Activated CD4-positive, alpha-beta T cell treated with anti-CD3 and anti-CD28 coated beads, Interleukin-2, amount 10 ng/mL, durations not matched to agents 7 days and 5 days (primary cell): ENCODE measurements at places on chromosomes 4 and X.

DNA sequence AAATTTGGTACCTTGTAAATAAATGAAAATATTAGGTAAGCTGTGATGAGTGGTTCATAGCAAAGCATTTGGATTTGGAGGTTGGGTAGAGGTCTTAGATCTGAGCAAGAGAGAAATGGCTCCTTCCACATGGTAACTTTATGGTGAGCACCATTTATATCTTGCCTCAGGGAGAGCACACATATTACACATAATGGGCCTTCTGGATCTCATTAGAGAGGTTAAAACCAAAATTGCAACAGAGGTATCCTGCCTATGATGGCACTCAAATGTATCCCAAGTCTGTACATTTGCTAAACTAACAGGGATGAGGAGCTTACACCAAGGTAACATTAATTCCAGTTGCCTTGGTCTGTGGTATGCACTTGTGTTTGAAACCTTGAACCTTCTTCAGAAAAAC, 87.1 kb upstream of the PUDP start:
- no peaks in the 10 kb centered on the region for H3K27me3 ChIP-seq
- H3K4me1 ChIP-seq = no peaks in the 10 kb centered on the region
- no peak overlapping the region for H3K4me3 ChIP-seq

DNA sequence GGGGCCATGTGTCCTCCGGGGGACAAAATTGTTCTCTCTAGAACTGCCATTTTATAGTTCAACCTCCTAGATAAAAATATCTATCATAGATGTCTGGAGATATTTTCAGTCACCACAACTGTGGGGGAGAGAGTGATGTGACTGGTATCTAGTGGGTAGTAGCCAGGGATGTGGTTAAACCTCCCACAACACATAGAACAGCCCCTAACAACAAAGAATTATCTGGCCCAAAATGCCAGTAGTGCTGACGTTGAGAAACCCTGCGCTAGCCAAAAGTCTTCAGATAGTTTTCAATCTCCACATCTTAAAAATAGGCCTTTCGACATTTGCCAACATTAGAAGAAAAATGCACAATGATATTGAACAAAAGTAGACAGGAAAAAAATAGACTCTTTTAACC, 19.0 kb upstream of the SUPT20HL2 start:
- peaks cover 6% of the 10 kb centered on the region for H3K27me3 ChIP-seq
- DNase-seq = no peak
- no peaks in the 10 kb centered on the region for H3K4me1 ChIP-seq
- H3K27ac ChIP-seq = no peak overlapping the region
- no peak overlapping the region for H3K4me3 ChIP-seq

GRCh38 chr4:73613130-73613529, 7.1 kb downstream of the RASSF6 start:
- H3K27ac ChIP-seq = no peak overlapping the region
- peaks cover under 1% of the 10 kb centered on the region for H3K4me1 ChIP-seq
- DNase-seq = no peak
- H3K27me3 ChIP-seq = peaks cover 15% of the 10 kb centered on the region

- DNase-seq = peak; percentile 47
- H3K4me3 ChIP-seq = peak overlapping the region; percentile 93
- H3K36me3 ChIP-seq = peaks cover 3% of the 10 kb centered on the region
Observed at GRCh38 chrX:119605464-119606279, 552 bp downstream of the NKRF start.

- H3K27ac ChIP-seq = no peak overlapping the region
- no peak for DNase-seq
- H3K4me3 ChIP-seq = no peak overlapping the region
- H3K4me1 ChIP-seq = no peaks in the 10 kb centered on the region
- no peaks in the 10 kb centered on the region for H3K27me3 ChIP-seq
- H3K36me3 ChIP-seq = no peaks in the 10 kb centered on the region
Observed at GRCh38 chr4:176031922-176032321, 33.7 kb upstream of the WDR17 start.

- H3K4me1 ChIP-seq = peaks cover 28% of the 10 kb centered on the region
- DNase-seq = no peak
- no peak overlapping the region for H3K27ac ChIP-seq
- peaks cover 17% of the 10 kb centered on the region for H3K36me3 ChIP-seq
- no peaks in the 10 kb centered on the region for H3K27me3 ChIP-seq
Observed at GRCh38 chr4:98508829-98509598, 149.4 kb downstream of the TSPAN5 start.

DNA sequence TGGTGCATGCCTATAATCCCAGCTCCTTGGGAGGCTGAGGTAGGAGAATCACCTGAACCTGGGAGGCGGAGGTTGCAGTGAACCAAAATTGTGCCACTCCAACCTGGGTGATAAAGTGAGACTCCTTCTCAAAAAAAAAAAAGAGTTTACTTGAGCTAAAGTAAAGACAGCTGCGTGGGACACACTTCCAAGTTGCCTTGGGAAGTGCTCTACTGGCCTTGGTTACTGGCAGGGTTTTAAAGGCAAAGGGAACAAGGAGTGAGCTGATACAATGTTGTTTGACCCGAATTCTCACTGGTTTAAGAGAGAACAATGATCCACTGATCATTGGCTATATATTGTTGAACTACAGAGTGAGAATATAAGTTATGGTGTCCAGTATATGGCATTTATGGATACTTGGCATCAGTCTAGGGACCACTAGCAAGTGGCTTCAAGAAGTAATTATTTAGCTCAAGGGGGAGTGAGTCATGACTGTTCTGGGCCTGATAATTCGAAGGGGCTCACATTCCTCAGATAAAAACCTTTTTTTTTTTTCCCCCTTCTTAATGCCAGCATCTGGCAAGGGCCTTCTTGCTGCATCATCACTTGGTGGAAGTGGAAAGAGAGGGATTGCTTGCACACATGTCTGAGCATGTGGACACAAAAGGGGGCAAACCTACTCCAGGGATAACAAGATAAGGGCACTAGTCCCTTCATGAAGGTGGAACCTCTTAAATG, 32.3 kb downstream of the GRK4 start:
- H3K4me3 ChIP-seq = no peak overlapping the region
- H3K4me1 ChIP-seq = no peaks in the 10 kb centered on the region
- H3K36me3 ChIP-seq = no peaks in the 10 kb centered on the region
- no peak overlapping the region for H3K27ac ChIP-seq
- DNase-seq = no peak

GRCh38 chr4:123884922-123885321, 488.3 kb downstream of the SPRY1 start:
- no peak for DNase-seq
- H3K36me3 ChIP-seq = no peaks in the 10 kb centered on the region
- no peaks in the 10 kb centered on the region for H3K4me1 ChIP-seq
- H3K27ac ChIP-seq = no peak overlapping the region
- no peaks in the 10 kb centered on the region for H3K27me3 ChIP-seq

DNA sequence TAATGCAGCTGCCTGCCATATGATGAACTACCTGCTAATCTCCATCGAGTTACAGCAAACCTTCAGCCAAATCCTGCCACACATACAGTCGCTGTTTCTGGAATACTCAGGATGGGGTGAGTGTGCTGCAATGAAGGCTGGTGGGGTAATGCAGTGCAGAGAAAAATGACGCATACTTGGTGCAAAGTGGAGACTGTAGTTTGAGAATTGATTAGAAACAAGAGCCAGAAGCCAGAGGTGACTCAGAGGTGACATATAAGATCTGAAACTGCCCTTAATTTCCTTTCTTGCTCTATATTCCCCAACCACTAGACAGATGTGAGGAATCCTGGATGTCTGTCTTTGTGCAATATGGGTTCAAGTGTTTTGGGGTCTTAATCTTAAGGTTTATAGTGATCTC, 22.0 kb downstream of the C4orf54 start:
- H3K4me1 ChIP-seq = no peaks in the 10 kb centered on the region
- H3K4me3 ChIP-seq = no peak overlapping the region
- H3K27me3 ChIP-seq = peaks cover 23% of the 10 kb centered on the region
- H3K36me3 ChIP-seq = no peaks in the 10 kb centered on the region

DNA sequence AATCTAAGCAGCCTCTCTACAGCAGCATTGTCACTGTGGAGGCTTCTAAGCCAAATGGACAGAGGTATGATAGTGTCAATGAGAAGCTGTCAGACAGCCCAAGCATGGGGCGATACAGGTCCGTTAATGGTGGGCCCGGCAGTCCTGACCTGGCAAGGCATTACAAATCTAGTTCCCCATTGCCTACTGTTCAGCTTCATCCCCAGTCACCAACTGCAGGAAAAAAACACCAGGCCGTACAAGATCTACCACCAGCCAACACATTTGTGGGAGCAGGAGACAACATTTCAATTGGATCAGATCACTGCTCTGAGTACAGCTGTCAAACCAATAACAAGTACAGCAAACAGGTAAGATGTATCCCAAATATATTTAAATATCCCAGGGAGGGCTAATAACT, 4.1 kb downstream of the PCDH7 start:
- no peak overlapping the region for H3K27ac ChIP-seq
- H3K4me1 ChIP-seq = peaks cover 8% of the 10 kb centered on the region
- peaks cover 1% of the 10 kb centered on the region for H3K36me3 ChIP-seq

DNA sequence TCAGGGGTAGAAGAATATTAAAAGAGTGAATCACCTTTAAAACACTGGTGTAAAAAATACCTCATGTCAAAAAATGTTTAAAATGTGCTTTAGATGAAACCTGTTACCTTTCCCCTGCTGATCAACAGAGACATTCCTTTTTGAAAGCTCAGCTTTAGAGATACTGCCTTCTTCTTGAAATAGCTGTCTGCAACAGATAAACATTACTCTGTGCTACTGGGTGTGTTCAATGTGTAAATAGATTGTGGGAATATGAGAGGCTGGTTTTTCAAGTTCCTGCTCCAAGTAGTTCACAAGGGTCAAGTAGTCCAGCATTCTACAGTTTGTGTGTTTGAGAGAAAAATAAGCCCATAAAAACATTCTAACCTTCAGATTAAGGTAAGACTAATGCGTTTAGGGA, at the start of gene SYTL5:
Gene SYTL5 (plus strand): TSS at position 263 of the 400 bp plus-strand sequence. CDS start 27,337 bp downstream, outside the sequence.
- no peaks in the 10 kb centered on the region for H3K4me1 ChIP-seq
- H3K27me3 ChIP-seq = peaks cover 9% of the 10 kb centered on the region
- H3K36me3 ChIP-seq = no peaks in the 10 kb centered on the region
- H3K27ac ChIP-seq = no peak within 1 kb of the TSS
- no peak within 1 kb of the TSS for H3K4me3 ChIP-seq
- no peak for DNase-seq

DNA sequence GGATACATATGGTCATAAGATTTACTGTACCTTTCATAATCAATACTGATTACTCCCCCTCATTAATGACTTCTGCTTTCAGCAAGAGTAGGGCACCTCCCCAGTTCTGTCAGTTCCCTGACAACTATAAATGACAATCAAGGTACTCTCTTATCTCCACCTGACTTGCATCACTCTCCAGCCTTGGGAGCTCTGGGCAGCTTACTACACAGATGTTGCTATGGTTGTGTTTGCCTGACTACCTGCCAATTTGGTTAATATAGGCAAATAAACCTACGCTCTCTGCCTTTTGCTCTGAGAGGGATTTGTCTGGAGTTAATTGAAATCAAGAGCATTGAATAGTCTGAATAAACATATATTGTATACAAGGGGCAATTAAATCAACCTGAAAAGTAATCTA, 22.8 kb upstream of the MAP7D3 start:
- peaks cover 4% of the 10 kb centered on the region for H3K4me1 ChIP-seq
- no peaks in the 10 kb centered on the region for H3K36me3 ChIP-seq

DNA sequence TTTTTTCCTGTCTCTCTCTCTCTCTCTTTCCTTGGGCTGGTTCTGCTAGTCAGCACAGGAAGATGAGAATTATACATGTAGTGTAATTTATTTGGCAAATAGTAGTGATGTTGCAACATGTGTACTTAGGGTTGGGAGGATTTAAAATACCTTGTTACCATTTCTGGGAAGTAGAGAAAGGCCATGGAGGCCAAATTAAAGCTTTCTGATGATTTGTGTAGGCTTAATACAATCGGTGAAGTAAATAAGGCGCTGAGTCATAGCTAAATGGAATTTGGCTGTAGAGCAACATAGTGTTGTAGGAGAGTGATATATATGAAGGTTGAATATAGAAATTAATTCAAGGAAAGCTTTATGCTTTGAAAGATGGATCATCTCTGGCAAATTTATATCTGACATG, 295.3 kb downstream of the GRID2 start:
- no peaks in the 10 kb centered on the region for H3K4me1 ChIP-seq
- no peak overlapping the region for H3K27ac ChIP-seq
- DNase-seq = no peak
- no peaks in the 10 kb centered on the region for H3K36me3 ChIP-seq
- no peak overlapping the region for H3K4me3 ChIP-seq
- no peaks in the 10 kb centered on the region for H3K27me3 ChIP-seq

DNA sequence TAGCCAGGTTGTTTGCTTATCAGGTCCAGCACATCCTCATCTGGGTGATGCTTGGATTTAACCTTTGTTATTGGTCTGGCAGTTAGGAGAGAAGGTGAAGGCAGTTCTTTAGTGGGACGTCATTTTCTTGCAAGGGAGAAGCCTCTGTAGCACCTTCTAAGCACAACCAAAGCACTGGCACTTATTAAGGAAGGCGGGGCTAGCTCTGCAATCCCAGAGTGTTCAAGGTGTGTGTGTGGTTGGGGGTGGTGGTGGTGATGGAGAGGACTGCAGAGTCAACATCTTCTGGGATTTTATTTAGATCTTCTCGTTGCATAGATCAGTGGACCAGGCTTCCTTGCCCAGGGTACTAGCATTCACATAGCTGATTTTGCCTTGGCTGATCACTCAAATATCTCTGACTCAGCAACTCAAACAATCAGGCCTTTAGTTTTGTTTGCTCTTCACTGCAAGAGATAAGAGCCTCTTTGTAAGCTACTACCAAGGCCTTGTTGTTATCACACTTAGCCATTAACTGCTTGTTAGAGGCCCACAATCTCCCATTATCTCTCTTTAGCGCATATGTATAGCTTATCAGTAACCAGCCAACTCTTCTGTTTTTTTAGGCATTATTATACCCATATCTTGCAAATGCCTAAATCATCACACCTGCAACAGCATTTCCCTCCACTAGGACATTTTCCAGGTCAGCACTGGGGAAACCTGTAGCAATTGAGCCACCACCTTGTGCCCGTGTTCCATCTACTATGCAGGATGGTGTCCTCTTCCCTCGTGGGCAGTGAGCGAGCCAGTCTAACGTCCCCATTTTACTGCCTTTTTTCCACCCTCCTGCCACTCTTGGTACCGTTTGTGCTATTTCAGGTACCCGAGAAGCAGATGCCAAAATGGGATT, 36.5 kb upstream of the LINC00632 start:
- no peaks in the 10 kb centered on the region for H3K27me3 ChIP-seq
- no peaks in the 10 kb centered on the region for H3K4me1 ChIP-seq
- no peaks in the 10 kb centered on the region for H3K36me3 ChIP-seq
- H3K27ac ChIP-seq = no peak overlapping the region
- no peak overlapping the region for H3K4me3 ChIP-seq

DNA sequence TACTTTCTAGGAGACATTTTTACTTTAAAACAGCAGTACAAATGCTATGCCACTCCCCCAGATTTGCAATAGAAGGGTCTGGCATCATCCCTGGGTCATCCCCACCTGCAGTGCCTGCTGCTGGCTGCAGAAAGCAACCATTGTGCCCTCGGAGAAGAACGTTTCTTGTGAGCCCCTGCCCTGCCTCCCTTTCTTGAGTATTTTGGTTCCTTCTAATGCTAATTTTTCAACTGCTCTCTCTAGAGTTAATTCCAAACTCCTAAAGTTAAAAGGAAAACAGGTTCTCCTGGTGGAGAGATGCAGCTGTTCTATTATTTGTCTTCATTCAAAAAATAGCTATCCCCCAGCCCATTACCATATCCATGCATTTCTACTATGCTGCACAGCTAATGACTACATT, 107.1 kb downstream of the IDS start:
- no peaks in the 10 kb centered on the region for H3K4me1 ChIP-seq
- H3K36me3 ChIP-seq = no peaks in the 10 kb centered on the region
- no peak overlapping the region for H3K27ac ChIP-seq
- DNase-seq = no peak
- no peak overlapping the region for H3K4me3 ChIP-seq
- no peaks in the 10 kb centered on the region for H3K27me3 ChIP-seq

- H3K36me3 ChIP-seq = peaks cover 23% of the 10 kb centered on the region
- no peaks in the 10 kb centered on the region for H3K4me1 ChIP-seq
- no peaks in the 10 kb centered on the region for H3K27me3 ChIP-seq
Observed at GRCh38 chr4:88041626-88042025, 34.2 kb downstream of the PKD2 start.
